ENCODE measurements at places on chromosomes 1 and 21.

DNA sequence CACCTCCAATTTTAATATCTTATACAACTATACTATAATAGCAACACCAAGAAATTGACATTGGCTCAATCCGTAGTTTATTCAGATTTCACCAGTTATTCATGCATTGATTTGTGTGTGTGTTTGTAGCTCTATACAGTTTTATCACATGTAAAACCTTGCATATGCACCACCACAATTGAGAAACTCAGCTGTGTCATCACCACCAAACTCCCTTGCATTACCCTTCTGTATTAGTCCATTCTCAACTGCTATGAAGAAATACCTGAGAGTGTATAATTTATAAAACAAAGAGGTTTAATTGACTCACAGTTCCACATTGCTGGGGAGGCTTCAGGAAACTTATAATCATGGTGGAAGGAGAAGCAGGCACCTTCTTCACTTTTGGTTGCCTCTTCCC lies 162.1 kb downstream of the PATJ start:
- DNase-seq = no peak

DNA sequence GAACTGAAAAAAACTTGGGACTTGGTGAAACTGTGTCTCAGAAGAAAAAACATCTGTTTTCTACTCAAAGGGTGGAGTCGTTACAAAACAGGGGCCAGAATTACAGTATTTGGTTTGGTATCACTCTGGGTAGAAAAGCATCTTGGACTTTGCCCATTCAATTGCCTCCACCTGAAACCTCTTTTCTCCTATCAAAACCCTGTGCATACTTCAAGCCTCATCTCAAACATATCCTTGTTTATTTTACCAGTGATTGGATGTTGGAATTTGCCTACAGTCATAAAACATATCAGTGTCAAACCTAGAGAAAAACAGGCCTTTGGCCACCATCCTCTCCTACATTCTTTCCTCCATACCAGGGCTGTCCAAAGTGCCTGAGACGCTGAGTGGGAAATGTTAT lies 281.5 kb downstream of the PLPP3 start:
- no peak for DNase-seq

- no peak for DNase-seq
These were observed 2.5 kb upstream of the TMPRSS2 start for GRCh38 chr21:41510500-41510899.

DNA sequence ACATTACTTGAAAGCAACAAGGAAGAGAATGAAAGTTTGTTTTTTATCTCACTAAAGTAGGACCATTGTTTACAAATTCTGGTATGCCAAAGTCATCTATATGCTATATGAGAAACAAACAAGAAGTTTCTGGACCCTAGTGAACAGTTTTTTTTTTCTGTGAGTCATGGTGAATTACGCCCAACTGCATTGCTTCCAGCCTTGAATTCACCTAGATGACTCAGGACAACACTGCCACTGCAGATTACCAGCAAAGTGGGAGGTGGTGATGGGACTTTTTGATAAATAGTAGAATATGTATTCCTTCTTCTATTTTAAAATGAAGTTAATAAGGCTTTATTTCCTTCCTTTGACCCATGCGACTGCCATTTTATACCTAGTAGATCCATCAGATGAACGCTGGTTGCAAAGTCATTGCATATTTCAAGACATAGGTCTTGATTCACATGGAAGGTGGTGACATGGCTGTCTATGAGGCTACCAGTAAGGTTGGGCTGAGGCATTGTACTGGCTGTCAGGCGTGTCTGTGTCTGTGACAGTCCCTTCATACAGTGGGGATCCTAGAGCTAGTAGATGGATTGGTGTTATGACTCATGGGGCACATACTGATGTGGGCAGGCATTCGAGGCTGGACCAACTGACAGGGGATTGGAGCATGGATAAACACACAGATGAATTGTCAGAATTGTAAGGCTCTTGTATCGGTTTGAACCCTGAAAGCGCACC lies 49.1 kb upstream of the APOBEC4 start:
- no peak for DNase-seq

DNA sequence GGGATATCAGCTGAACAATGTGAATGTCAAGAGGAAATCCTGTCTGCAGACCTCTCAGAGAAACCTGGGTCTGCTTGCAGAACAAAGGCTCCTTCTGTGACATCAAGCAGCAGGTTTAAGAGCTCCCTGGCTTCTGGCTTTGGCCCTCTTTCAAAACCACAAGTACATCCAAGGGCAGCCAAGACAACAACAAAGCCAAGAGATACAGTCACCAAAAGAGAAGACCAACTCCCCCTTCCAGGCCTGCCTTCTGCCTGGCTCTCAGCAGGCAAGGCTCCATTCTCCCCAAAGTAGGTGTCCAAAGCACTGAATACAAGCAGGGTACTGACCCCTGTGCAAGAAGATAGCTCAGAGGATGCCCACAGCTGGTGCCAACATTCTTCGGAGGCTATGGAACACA lies 11.5 kb downstream of the BCAR3 start:
- peak; percentile 86 for DNase-seq

DNA sequence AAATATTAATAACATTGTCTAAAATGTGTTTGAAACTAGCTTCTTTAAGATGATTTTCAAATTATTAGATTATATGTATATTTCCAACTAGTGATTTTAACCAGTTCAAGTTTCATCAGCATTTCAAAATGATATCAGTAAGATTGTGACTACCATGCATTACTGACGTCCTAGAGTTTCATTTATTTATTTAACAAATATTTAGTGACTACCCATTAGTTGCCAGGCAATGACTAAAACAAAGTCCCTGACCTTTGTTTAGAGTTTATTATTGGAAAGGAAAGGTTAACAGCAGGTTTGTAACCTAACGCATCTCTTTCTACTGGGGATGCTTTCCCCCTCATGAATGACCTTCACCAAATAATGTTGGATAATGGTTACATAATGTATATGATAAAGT lies 7.6 kb upstream of the C4BPB start:
- DNase-seq = no peak

DNA sequence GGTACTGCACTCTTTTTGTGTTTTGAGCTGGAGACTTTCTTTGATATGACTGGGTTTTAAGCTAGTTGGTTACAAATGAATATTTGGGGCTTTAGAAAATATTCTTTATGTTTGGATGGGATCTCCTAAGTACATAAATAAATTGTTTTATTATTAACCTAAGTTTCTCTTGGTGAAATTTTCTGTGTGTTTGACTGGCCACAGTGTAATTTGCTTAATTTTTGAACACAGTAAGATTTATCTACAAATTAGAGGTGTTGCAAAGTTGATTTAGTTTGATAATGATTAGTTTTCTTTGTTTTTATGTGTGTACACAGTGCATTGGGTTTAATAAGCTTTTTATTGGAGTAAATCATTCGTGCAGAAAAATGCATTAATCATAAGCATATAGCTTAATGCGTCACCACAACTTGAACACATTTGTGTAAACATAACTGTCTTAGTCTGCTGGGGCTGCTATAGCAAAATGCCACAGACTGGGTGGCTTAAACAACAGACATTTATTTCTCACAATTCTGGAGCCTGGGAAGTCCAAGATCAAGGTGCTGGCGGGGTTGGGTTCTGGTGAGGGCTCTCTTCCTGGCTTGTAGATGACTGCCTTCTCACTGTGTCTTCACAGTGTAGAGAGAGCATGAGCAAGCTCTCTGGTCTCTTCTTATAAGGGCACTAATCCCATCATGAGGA lies 17.4 kb upstream of the SLC6A9 start:
- peak; percentile 42 for DNase-seq

GRCh38 chr1:224929335-224930237 lies at the start of gene DNAH14:
DNAH14 (plus strand) TSS chr1:224929675; CDS start chr1:224952703, 23,028 bp downstream.
- peak; percentile 67 for DNase-seq

GRCh38 chr1:72283307-72284083 lies 1.2 kb upstream of the NEGR1 start:
- DNase-seq = peak; percentile 72

DNA sequence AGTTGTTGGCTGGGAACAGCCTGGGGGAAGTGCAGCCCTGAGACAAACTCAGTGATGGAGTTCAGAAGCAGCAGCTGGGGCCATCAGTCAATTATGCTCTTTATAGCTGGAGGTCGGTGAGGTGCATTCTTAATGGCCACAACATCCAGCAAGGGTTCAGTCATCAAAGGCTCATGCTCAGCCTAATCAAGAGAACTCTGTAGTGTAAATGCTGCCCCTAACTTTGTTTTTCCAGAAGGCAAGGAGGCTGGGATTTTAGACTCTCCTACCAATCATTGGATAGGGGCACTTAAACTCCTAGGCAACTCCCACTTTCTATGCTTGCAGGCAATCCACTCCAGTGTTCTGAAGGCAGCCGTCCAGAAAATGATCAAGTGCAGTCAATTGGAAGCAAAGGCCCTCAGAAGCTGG lies 15.0 kb upstream of the RGS4 start:
- no peak for DNase-seq

GRCh38 chr1:15758953-15759661 lies 512 bp downstream of the FBLIM1 start:
- no peak for DNase-seq

DNA sequence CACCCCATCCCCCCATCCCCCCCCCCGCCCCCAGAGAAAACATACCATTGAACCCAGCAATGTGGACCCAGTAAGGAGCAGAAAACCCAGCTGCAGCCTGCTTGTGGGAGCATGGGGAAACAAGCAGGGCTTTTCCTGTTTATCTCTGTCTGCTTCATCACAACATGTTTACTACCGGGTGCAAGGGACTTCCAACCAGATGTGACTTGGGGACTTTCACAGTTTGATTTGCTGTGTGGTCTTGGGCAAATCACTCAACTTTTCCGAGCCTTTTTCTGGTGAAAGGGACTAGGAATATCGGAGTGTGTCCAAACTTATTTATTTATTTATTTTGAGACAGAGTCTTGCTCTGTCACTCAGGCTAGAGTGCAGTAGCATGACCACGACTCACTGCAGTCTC lies 3.2 kb downstream of the TMCC2 start:
- DNase-seq = no peak

- peak; percentile 49 for DNase-seq
These were observed 550.0 kb downstream of the KIF26B start for GRCh38 chr1:245704765-245705164.

GRCh38 chr1:37288900-37289299 lies 185.5 kb upstream of the ZC3H12A start:
- DNase-seq = no peak
